Left renal pelvis (tissue), 4 donors: ENCODE measurements at places on chromosomes 6 and 20.

DNA sequence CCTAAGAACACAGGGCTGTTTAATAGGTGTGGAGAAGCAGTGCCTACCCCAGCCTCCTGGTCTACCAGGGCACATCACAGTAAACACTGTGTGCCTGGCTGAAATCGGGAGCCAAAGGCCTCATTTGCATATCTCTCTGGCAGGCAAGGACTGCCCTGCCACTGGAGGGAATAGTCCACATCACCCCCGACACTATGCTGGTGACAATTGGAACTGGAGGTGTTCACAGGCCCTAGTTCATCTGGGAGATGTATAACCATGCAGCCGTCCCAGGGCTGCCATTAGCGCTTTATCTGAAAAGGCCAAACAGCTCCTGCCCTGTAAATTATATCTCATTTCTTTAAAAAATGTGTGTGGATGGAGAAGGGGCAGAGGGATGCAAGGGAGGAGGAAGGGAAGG is 150.3 kb downstream of the LINC00237 start:
- no peak for DNase-seq

DNA sequence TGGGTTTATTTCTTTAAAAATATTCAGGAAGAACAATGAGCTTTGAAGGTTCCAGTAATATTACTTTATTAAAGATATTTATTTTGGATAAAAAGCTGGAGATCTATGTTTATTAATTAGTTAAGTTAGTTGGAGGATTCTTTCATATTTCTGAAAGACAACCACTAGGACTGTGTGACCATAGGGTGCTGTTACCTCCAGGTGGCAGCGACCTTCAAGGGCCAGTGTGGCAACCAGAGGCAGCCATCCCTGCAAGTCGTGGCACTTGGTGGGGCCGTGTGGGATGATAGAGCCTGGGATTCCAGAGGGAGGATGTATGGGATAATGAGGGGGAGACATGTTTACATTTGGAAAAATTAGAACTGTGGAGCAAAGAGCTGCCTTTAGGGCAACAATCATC is 95.5 kb upstream of the SCP2D1 start:
- no peak for DNase-seq

DNA sequence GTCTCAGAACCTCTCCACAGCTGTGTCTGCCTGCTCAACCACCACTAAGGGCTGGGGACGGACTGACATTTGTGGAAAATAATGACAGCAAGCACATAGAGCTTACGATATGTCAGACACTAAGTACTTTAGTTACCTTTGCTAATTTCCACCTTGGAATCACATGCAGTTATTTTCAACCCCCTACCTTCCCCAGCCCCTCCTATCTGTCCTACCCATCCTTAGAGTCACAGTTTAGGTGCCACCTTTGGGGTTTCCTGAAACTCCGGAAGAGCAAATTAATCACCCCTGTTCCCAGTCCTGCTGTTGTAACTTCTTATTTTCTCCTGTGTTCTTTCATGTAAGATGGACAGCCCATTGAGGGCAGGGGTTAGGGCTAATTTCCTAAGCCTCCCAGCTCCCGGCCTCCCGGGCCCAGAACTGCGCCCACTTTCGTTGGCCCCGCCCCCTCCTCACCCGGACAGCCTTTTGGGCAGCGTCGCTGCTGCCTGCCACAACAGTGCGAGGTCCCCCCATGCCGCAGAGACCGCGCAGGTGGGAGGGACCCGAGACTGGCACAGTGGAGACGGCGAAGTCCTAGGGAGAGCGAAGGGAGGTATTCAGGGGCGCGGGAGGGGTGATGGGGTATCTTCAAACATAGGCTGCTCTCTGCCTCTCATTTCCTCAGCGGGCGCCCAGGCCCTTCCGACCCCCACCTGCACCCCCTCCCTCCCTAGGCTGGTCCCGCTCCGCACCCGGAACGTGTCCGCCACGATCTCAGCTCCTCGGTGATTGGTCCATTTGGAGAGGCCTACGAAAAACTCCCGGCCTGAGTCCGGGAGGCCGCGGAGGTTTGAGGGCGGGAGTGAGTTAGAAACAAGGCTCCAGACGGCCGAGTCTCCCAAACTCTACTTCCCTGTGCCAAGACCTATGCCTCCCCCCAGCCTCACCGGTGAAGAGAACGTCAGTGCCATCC is 1.1 kb downstream of the DDAH2 start:
- DNase-seq = no peak

GRCh38 chr6:70385901-70386300 is 27.4 kb upstream of the FAM135A start:
- no peak for DNase-seq

GRCh38 chr6:8085053-8085511 is 17.3 kb downstream of the EEF1E1 start:
- DNase-seq = no peak

- no peak for DNase-seq
These were observed 42.8 kb downstream of the FNDC1 start for GRCh38 chr6:159212028-159212427.

DNA sequence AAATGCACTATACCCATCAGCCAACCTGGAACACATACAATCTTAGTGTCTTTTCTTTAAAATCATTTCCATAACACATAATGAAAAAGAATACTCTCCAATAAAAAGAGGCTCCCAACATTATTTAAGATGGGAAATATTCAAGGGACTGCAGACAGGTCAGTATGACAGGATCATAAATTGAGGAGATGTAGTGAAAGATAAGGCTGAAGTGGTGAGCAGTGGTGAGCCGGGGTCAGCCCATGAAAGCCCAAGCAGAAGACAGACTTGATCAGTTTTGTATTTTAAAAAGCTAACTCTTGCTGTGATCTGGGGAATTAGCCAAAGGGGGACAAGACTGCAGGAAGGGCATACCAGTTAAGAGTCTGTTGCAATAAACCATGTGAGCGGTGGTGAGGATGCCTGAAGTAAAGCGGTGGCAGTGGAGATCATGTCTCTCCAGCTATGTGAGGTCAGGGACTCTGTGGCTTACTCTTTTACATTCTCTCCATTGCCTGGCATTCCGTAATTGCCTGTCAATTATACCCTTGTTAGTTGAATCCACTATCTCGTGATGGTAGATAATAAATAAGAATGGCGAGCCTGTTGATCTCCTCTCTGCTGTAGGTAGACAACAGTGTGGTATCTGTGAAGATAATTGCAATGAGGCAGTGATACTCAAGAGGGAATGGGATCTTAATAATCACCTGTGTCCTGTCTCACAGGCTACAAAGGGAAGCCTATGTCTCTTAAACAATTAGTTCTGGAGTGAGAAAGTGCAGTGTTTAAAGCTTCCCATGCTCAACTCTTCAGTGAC is 97.4 kb downstream of the FILIP1 start:
- no peak for DNase-seq

DNA sequence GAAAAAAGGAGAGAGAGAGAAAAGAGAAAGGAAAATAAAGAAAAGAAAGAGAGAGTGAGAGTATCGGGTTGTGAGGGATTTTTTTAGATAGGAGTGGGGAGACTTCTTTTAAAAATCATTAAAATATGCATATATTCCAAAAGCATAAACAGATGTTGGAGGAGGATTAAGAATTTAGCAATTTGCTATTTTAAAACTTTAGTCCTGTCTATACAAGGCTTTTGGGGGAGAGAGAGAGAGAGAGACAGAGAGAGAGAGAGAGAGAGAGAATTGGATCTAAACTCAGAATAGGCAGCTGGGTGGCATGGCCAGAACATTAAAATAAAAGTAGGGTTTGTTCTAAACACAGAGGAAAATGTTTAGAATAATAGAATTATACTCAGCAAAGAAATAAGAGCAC is 72.1 kb downstream of the SOD2 start:
- no peak for DNase-seq

DNA sequence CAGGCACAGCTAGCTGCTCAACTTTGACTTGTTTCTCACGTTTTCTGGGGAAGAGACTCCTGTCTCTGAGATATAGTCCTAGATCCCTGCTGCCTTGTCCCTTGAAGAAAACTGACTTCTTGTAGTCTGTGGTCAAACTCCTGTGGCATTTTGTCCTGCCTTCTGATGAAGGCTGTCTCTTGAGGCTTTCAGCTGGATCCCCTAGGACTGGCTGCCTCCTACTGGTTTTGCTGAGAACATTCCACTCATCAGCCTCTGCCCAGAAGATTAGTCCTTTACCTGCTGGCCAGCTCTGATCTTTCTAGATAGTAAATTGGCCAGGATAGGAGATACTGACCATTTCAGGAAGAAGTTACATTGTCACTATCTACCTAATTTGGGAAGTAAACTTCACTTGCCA is 71.9 kb upstream of the CNR1 start:
- no peak for DNase-seq

DNA sequence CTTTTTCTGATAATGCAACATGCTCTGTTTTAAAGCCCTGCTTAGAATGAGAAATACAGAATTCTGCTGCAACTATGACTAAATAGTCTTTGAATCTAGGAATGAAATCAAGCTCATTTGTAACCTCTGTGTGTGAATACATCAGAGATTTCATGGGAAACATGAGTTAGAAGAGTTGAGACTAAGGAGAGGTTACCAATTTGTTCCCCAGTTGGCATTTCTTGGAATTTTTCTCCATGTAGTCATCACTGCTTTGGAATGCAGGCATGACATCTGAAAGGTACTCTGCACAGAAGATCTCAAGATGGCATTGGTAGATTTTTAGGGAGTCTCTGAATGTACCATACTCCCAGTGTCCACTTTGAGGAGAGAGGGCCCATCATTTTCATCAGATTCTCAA is 237.2 kb downstream of the TFAP2A start:
- DNase-seq = no peak

DNA sequence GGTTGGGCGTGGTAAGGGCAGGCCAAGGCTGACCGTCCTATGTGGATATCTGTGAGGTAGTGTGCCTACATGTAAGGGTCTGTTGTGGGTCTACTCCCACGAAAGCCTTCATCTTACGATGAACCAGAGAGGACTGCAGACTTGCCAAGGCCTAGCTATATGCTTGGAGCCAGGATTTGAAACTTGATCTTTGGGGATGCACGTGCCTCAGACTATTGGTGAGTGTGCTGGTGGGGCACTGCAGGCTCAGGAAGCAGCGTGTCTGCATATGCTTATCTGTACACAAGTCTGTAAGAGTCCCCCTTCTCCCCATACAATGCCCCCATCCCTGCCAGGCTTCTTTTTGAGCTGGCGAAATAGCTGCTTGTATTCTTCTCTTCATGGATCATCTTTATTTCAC is 17.9 kb downstream of the PLCG1 start:
- no peak for DNase-seq

GRCh38 chr6:121880831-121881230 is 445.4 kb downstream of the GJA1 start:
- no peak for DNase-seq

DNA sequence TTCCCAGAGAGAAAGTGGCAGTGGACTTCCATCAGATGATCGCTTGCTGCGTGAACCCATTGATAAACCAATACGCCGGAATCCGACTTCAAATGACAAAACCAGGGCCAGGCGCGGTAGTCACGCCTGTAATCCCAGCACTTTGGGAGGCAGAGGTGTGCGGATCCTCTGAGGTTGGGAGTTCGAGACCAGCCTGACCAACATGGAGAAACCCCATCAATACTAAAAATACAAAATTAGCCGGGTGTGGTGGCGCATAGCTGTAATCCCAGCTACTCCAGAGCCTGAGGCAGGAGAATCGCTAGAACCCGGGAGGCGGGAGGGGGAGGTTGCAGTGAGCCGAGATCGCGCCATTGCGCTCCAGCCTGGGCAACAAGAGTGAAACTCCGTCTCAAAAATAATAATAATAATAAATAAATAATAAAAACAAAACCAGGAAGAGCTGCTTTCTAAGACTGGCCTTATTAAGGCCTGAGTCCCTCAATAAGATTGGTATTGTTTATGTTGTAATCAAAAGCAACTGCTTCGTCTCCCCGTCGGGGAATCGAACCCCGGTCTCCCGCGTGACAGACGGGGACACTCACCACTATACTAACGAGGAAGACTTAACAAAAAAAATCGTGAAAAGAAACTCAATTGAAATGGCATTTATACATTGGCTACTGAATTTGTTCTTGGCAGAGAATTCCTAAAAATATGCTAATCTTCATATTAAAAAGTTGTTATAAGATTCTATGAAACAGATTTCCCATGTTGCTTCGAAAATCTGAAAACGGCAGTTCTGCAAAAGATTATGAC is 110.2 kb upstream of the ZNF184 start:
- DNase-seq = no peak

- DNase-seq = no peak
These were observed 17.5 kb upstream of the CEP85L start for GRCh38 chr6:118668761-118669385.

- DNase-seq = no peak
These were observed 5.2 kb upstream of the BACH2 start for GRCh38 chr6:90301816-90302215.

- no peak for DNase-seq
These were observed 877.5 kb downstream of the TFAP2A start for GRCh38 chr6:9537381-9537780.

- DNase-seq = no peak
These were observed 5.6 kb upstream of the CNPY3 start for GRCh38 chr6:42923666-42924065.

- no peak for DNase-seq
These were observed 10.6 kb upstream of the TTPAL start for GRCh38 chr20:44465001-44465560.

GRCh38 chr6:81900616-81901015 is 148.1 kb upstream of the TENT5A start:
- DNase-seq = no peak

- DNase-seq = no peak
These were observed 20.4 kb downstream of the TAF11 start for GRCh38 chr6:34867484-34867883.

DNA sequence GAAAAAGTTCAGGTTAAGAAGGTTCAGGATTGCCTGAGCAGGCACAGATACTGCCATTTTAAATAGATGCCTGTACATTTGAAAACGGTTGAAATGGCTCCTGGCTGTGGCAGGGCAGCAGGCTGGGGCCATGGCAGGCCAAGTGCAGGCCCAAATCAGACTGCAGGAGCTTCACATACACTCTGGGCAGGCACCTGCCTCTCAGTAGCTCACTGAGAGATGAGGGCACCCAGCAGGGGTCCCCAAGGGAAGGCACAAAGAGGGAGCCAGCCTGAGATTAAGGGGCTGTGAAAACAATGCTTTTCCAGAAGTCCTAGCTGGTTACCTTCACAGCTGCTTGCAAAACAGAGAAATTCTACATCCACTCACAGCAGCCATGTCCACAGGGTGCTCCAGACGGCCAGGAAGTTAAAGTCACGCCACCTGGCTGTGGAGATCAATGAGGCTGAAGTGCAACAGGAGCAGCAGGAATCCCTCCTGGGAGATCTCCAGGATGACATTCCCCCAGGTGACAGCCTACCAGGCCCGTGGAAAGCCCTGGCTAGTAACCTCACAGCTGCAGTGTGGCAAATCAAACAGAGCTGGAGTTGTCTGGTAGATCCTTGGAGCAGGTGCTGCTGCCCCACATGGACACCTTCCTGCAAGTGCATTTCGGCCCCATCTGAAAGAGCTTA is 6.2 kb upstream of the RAET1E start:
- no peak for DNase-seq
